Inflammatory macrophage treated with lipopolysaccharide for 4 hours (primary cell): ENCODE measurements at places on chromosomes 3 and 15.

DNA sequence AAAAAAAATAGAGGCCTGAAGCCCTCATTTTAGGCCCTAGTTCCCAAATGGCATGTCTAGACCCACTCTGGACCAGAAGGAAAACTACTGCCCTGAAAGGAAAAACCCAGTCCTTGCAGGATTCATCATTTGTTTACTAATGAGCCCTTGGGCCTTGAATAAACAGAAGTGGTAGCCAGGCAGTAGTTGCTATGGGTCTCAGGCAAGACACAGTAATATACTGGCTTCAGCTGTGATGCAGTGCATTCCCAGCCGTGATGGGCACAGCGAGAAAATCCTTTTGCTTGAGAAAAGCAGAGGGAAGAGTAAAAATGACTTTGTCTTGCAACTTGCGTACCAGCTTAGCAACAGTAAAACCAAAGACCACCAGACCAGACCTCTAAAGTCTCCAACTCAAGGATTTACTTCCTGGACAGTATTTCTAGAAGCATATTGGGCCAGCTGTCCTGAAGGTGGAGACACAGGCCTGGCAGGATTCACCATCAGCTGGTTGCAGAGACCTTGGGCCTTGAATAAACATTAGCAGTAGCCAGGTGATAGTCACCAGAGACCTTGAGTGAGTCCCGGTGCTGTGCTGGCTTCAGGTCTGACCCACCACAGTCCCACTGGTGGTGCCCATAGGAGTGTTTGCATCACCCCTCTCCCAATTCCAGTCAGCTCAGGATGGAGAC, 208.3 kb upstream of the SLITRK3 start:
- no peak for DNase-seq

DNA sequence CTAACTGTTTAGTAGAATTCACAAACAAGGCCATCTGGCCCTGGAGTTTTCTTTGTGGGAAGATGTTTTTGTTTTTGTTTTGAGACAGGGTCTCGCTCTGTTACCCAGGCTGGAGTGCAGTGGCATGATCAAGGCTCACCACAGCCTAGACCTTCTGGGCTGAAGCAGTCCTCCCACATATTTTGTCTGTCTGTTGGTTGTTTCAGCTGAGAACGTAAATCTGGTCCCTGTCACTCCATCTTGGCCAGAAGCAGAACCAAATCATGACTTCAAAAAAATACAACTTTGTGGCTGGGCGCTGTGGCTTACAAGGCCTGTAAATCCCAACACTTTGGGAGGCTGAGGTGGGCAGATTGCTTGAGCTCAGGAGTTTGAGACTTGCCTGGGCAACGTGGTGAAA, 27.1 kb downstream of the MRAS start:
- no peak for DNase-seq

DNA sequence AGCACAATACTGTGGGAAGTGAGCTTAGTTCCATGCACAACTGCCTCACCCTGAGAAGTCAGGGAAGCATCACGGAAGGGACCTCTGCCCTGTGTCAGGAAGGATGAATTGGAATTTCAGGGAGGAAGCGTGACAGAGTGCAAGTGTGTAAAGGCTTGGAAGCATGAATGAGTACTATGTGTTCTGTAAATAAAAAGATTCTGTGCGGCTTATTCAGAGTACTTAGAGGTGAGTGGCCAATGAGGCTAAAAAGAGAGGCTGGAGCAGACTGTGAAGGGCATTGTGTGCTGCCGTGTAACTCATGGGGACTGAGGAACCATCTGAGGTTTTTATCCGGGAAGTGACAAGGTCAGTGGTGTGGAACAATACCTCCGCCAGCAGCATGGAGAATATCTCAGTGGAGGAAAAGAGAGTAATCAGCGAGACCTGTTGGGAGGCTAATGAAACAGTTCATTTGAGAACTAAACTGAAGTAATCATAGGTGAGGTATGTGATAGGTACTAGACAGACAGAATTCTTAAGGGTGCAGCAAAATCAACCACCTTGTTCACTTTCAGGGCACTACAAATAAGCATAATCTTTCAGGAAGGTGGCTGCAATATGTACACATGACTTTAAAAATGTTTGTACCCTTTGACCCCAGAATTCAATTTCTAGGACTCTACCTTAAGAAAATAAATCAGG, 64.9 kb upstream of the SPRED1 start:
- no peak for DNase-seq

DNA sequence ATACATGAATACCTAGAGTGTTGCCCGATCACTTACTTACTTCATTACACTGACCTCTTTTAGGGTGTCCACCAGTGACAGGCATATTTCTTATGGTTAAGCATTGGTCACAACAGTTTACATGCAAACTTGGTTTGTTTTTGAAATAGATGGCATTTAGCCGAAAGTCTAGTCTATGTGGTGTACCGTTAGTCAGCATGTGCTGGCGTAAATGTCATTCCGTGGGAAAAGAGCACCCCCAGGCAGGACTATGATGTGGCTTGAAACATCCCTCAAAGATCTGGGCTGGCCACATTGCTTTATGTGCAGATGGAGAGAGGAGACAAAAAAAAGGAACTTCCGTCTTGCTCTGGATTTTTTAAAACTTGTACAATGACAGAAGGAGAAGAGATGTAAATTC, 357.0 kb upstream of the ICE2 start:
- no peak for DNase-seq

DNA sequence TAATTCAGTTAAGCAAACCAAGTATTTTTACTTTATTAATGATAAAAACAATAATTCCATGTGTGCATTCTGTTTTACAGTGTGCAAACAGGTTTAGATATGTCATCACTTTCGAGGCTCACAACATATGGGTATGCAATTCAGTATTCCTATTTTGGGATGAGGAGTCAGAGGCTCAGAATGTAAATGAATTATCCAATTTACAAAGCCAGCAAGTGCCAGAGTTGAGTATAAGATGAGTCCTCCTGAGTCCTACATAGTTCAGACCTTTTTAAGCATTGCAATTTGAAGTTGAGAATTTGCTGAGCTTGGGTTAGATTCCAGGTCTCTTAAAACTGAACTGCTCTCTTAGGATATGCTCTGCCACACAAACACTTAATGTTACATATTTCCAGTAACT, 424.2 kb upstream of the ROBO2 start:
- DNase-seq: no peak

DNA sequence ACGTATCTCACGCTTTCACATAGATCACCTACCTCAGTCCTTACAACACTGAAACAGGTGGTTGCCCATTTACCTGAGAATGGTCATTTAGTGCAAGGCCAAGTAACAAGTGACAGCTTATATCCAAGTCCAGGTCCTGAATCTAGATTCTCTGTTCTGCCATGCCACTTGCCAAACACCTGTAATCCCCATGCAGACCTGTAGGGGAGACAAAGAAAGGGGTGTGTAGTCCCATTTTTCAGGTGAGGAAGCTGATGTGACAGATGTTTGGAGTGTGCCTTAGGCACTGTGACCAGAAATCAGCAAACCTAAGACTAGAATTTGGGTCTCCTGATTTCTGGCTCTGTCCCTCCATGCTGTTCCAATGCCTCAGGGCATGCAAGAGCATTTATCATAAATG, 12.7 kb downstream of the ZNF35 start:
- DNase-seq: no peak

DNA sequence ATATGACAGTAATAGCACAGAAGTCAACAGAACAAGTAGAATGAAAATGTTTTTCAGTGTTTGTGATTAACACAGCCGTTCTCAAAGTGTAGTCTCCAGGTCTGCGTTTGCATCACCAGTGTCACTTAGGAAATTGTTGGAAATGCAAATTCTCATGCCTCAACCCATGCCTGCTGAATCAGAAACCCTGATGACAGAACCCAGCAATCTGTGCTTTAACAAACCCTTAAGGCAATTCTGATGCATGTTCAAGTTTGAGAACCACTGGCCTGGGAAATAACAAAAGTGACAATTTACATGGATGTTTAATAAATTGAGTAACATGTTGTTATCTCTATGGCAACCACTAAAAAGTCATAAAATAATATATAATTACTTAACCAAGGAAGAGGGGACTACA, 103.1 kb upstream of the ATP11B start:
- no peak for DNase-seq

GRCh38 chr3:125051715-125052581, 3.8 kb downstream of the HEG1 start:
- no peak for DNase-seq

DNA sequence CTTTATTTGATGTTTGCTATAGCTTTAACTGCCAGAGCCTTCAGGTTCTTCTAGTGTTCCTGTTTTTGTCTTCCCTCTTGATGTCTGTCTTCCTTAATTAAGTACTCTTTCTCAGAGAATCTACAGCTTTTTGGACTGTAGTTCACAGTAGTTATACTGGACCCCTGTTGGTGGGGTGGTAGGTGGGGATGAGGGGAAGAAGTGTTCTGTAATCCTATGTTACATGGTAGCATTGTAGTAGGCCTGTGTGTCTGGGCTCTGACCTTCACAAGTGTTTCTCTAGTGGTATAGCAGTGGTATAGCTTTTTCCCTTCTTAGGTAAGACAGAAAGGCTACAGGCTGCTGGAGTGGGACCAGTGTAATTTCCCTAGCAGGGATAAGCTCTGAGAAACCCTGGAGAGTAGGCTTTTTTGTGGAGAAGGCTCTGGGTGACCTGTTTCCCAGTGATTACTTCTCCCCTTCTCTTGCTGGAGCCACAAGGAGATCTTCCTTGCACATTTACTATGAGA, 59.6 kb downstream of the CHRNA7 start:
- no peak for DNase-seq

DNA sequence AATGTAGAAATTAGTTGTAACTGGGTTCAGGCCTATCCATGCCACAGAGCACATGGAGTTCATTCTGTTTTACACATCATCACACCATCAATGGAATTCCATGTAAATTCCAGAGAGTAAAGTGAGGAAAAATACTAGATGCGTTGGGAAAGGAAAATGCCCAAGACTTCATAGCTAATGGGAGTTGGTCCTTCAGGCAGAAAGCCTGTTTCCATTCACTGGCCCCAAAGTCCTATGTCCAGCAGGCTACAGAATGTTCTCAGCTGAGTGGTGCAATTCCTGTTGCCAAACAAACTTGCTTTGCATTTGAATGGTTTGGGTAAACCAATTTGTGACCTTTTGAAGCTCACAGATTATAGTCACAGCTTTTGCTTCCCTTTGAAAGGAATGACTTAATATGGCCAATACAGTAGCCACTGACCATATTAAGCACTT, 164.6 kb upstream of the PFN2 start:
- no peak for DNase-seq

GRCh38 chr15:37166402-37166801, 66.1 kb upstream of the MEIS2 start:
- DNase-seq: no peak

- DNase-seq: no peak
Measured at GRCh38 chr3:85835857-85836440, 877.2 kb downstream of the CADM2 start.

DNA sequence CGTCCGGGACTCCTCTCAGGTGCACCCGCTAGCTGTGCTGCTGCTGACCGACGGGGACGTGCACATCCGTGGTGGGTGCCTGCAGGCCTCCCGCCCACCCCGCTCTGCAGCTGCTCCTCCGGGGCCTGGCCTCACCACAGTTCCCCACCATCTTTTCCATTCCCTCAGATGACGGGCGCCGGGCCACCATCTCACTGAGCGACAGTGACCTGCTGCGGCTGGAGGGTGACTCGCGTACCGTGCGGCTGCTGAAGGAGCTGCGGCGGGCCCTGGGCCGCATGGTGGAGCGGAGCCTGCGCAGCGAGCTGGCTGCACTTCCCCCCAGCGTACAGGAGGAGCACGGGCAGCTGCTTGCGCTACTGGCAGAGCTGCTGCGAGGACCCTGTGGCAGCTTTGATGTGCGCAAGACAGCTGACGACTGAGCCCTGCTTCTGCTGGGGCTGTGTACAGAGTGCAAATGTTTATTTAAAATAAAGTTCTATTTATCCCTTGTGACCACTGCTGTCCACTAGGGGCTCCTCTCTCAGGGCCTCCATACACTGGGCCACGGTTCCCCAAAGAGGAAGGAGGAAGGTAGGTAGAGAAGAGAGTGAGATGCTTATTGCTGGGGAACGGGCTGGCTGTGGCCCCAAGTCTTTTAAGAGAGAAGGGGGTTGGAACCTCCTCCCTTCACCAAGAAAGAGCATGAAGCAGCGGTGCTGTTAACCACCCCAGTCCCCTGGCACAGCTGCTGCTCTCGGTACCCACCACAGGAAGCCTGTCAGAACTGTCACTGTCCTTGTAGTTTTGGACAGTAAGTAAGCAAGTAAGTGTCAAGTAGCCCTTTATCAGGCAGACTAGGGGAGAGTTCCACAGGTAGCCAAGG, 47.0 kb downstream of the DHX30 start:
- peak; percentile 12 for DNase-seq

DNA sequence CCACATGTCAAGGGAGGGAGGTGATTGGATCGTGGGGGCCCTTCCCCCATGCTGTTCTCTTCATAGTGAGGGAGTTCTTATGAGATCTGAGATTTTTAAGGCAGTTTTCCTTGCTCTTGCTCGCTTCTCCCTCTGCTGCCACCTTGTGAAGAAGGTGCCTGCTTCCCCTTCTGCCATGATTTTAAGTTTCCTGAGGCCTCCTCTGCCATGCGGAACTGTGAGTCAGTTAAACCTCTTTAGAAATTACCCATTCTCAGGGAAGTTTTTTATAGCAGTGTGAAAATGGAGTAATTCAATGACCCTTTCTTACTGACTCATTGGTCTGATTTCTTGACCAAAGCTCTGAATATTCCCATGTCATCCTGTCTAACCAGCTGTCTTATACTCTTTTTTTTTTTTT, 484.4 kb upstream of the TPRG1 start:
- peak; percentile 98 for DNase-seq

DNA sequence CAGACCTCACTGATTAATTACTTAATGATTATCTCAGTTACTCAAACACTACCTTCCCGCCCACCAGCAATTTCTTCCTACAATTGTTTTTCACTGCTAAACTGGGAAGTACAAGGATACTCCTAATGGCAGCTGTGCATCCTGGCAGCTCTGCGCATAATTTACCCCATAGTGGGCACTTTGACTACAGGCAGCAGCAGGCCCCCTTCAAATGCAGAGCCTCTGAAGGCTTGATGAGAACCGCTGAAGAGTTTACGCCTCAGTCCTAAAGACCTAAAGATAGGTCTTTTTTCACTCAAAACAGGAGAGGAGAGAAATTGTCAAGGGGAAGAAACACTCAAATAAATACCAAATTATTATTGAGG, 10.7 kb downstream of the CCDC32 start:
- DNase-seq: no peak

DNA sequence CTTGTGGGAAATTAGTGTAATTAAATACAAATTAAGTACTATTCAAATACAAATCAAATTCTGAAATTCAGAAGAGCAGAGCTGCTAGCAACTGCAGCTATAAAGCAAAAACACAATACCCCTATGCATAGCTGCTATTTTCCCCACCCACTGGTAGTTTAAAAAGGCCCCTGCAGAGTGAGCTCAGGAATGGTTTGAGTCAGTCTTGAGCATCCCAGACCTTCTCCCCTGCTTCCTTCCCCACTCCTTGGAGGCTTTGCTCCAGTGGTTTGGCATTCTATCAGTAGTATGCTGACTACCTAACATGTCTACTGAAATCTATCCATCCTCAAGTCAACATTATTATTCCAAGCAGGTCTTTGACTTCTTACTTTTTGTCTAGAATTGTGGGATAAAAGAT, 53.0 kb downstream of the EFHB start:
- no peak for DNase-seq

GRCh38 chr3:48656061-48656840, 6.4 kb downstream of the CELSR3 start:
- peak; percentile 79 for DNase-seq

- no peak for DNase-seq
Measured at GRCh38 chr15:71167445-71168165, 52.3 kb downstream of the THSD4 start.
